ENCODE measurements at places on chromosomes 13 and 19.

DNA sequence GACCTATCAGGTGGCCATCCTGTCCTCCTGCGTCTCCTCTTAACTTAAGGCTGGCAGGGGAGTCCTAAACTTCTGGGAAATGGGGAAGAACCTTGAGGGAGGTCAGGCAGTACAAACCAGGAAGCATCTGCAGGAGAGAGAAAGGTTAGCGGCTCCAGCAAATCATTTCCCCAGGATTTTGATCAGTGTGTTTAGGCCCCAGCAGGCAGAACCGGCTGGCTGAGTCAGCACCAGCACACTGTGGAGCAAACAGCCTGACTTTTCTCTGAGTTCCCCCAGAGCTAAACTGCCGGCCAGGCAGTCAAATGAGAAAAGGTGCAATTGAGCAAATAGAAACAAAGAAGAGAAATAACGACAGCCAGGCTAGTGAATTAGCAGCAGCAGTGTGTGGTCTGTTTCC is 46.7 kb upstream of the MEDAG start:
- peak; percentile 71 for DNase-seq

DNA sequence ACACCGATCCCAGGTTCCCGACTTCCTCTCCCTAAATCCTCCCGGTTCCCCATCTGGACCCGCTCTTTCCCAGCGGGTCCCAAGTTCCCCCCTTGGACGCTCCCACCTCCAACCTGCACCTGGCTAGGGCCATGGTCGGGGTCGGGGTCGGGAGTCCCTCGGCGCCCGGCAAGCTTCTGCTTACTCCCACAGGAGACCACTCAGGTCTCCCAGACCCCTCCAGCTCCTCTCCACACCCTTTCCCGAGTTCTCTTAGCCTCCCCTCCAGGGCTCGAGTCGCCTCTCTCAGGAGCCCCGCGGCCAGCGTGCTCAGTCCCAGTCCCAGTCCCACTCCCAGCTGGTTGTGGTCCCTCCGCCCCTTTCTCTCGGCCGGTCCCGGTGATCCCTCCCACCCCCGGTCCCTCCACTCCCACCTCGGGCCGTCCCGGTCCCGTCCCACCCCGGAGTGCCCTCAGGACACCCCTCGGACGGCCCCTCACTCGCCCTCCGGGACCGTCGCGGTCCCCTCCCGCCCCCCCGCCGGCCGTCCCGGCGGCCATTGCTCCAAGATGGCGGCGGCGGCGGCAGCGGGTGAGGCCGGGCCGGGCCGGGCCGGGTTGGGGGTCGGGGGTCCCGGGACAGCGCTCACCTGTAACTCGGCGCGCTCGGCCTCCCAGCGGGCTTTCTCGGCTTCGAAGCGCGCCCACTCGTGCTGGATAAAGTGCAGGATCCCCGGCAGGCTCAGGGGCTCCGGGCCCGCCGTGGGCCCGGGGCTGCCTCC is at the start of gene FKRP:
Gene FKRP, plus strand, starts transcription at position 537 of the 760 bp plus-strand sequence. CDS start 9,394 bp downstream, outside the sequence.
- DNase-seq, result no peak

DNA sequence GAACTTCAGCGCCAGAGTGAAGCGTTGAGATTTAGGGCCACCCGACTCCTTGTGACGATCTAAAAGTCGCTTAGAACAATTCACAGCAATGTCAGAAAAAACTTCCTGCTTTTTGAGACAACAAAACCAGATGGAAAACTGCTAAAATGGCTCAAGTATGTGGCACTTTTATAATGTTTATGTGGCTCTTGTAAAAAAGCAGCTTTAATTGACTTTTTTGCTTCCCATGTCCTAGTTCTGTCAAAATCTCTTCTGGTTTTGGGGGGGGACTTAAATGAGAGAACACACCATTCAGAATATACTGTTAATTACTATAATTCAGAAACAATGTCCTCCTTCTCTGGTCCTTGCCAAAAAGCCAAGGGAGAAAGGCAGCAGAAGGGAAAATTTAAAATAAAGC is 154.7 kb upstream of the LSM14A start:
- DNase-seq, result no peak

GRCh38 chr13:48142436-48142835 is 47.5 kb upstream of the MED4 start:
- DNase-seq, result no peak

- no peak for DNase-seq
These were observed 192.6 kb downstream of the MAB21L1 start for GRCh38 chr13:35283856-35284255.

DNA sequence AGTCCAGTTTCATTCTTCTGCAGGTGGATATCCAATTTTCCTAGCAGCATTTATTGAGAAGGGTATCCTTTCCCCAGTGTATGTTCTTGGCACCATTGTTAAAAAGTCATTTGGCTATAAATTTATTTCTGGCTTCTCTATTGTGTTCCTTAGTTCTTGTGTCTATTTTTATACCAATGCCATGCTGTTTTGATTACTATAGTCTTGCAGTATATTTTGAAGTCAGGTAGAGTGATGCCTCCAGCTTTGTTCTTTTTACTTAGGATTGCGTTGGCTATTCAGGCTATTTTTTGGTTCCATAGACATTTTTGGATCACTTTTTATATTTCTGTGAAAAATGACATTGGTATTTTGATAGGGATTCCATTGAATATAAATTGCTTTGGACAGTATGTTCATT is 71.7 kb upstream of the MLNR start:
- DNase-seq, result no peak

GRCh38 chr13:107216046-107216755 is 648.3 kb upstream of the ARGLU1 start:
- no peak for DNase-seq

DNA sequence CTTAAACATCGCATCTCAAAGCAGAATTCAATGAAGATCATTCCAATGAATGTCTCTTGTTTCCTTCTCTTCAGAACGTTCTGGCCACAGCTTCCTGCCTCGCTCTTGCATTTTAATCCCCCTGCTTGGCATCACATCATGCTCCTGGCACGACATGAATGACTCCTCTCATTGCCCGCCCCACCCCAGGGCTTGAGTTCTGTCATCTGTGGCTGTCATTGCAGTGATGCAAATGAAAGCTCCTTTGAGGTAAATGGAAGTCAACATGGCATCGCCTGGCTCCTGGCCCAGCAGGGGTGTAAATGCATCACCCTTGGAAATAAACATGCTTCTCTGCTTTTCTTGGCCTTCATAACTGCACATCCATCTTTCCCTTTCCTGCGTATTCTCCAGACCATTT is 48.6 kb downstream of the SCEL start:
- DNase-seq, result no peak

DNA sequence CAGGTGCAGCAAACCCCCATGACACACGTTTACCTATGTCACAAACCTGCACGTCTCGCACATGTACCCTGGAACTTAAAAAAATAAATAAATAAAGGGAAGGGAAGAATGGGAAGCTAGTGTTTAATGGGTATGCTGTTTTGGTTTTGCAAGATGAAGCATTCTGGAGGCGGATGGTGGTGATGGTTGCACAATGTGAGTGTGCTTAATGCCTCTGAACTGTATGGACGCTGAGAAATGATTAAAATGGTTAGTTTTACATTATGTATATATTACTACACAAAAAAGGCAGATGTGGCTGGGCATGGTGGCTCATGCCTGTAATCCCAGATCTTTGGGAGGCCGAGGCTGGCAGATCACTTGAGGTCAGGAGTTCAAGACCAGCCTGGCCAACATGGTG is 17.8 kb downstream of the NFILZ start:
- DNase-seq, result no peak

DNA sequence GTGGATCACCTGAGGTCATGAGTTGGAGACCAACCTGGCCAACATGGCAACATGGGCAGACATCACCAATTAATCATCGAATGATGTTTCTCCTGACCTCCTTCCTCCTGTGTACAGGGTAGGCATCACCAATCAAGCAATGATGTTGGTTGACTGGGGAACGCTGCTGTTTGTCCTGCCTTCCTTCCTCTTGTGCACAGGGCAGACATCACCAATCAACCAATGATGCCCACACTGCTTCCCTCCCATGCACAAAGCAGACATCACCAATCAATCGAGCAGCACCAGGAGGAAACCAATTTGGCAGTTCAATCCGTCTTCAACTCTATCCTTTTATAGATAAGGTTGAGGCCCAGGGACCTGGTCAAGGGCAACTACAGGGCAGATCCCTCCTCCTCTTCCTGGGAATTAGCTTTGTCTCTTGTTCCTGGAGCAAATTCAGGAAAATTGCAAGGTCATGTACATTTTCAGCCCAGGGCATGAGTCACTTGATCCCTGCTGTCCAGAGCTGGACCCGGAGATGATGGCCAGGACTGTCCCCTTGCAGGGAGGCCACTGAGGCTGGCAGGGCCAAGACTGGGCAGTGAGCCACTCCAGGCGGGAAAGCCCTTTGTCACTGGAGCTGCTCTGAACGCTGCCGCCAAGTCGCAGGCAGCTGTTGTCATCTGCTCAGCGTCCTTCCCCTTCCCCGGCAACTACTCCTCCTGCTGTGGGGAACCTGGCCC is 5.3 kb upstream of the CSNK1G2 start:
- no peak for DNase-seq

GRCh38 chr13:112903606-112904195 is 65.3 kb upstream of the MCF2L start:
- DNase-seq, result no peak

GRCh38 chr13:47426126-47426849 is 529.4 kb upstream of the HTR2A start:
- DNase-seq, result no peak

DNA sequence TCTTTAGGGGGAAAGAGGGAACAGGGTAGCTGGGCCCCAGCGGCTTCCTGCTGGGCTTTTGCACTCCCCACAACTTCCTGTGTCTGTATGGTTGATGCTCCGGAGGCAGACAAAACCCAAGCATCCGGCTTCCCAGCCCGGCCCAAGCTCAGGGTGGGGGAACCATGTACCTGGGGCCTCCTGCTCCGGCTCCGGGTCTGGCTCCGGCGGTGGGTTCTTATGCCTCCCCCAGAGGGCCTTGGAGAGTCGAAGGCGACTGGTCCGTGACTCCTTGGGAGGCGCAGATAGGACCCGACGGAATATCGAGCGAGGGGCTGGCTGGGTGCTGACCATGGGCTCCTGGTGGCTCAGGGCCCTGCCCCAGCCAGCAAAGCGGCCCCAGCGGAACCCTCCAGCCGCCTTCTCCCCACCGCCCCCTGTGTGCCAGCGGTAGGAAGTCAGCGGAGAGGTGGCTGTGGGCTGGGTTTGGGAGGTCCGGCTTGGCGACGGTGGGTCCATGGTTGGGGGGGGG is 428 bp downstream of the RASAL3 start:
- DNase-seq, result no peak

GRCh38 chr13:95128045-95128643 is 173.1 kb downstream of the ABCC4 start:
- DNase-seq, result no peak
